ENCODE measurements at places on chromosomes 4 and X.

GRCh38 chr4:25361253-25361652, 15.8 kb upstream of the ANAPC4 start:
- no peak for DNase-seq

DNA sequence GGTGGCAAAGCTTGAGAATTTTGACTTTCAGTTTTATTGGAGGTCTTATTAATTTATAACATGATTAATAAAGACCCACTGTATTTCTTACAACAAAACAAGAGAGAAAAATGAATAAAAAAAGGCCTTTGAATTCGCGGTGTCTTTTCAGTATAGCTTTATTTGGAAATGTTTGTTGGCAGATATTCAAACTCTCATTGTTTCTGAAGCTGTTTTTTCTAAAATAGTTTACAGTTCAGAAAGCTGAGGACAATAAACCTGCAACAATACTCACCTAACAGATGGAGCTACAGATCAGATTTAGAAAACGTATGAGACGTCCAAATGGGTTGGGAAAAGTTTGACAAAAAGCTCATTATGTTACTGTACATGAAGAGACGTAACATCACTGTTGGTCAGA, 2.4 kb upstream of the SPARCL1 start:
- no peak for DNase-seq

GRCh38 chrX:132737743-132738142, 220.7 kb downstream of the HS6ST2 start:
- DNase-seq, result no peak

GRCh38 chr4:21893136-21893535, 55.4 kb downstream of the KCNIP4 start:
- DNase-seq, result no peak

GRCh38 chrX:121307449-121307848, 260.0 kb downstream of the GLUD2 start:
- DNase-seq, result no peak

DNA sequence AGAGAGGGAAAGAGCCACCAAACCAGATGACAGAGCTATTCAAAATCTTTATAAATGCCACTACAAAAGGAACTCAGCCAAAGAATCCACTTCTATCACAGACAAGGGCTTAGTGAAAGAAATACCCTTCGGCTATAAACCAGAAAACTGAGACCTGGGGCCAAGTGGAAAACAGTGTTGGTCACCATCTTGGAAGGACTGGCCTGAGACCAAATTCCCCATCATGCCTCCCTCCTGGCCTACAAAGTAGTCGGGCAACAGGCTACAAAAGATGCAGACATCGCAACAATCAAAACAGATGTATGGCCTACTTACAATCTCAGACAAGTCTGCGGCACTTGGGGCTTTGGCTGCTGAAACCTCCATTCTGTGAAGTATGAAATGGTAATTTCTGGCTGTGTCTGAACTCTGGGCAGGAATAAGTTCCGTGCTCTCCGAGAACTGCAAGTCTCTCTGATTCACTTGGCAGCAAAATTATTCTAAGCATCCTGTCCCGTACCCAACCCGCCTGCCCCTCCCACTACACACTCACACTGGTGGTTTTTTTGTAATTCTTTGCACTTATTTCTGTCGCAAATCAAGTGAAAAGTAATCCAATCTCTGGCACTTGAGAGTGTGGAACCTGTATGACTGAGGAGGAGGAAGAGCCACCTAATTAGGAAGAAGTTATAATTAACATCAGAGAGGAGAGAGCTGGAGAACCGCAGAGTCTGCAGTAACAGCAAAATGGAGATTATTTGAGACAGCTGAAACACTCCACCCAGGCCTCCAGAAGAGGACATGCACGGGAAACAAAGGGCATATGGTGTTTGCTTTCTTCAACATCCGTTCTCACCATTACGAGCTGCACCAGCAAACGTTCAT, 87.8 kb downstream of the SH3KBP1 start:
- peak; percentile 4 for DNase-seq

DNA sequence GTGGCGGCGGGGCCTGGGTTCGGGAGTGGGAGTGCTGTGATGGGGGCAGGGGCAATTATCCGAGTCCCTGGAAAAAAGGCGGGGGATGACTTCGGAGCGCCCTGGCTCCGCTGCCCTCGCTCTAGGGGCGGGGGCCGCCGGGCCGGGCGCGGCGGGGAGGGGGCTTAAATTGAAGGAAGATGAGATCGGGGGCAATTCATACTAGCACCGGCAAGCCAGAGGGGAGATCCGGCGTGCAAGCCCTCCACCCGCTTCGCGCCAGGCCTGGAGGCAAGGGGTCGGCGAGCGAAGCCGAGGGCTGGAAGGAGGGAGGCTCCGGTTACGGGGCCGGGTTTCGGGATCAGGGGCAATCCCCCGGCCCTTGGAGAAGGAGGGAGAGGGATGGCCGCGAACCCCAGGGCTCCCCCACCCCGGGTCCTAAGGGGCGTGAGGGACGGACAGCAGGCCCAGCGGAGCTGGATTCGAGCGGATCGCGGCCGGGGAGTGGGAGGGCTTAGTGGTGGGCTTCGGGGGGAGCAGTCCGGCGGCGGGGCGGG, 1.2 kb downstream of the BCORL1 start:
- peak; percentile 1 for DNase-seq

- DNase-seq, result no peak
Observed at GRCh38 chr4:52555356-52555716, 103.8 kb downstream of the USP46 start.

- peak; percentile 82 for DNase-seq
Observed at GRCh38 chrX:118495061-118495921, at the start of gene DOCK11. DOCK11 (plus strand) TSS chrX:118495815; CDS start chrX:118495972, 157 bp downstream.

GRCh38 chr4:139619644-139620043, 46.0 kb upstream of the MGST2 start:
- no peak for DNase-seq

DNA sequence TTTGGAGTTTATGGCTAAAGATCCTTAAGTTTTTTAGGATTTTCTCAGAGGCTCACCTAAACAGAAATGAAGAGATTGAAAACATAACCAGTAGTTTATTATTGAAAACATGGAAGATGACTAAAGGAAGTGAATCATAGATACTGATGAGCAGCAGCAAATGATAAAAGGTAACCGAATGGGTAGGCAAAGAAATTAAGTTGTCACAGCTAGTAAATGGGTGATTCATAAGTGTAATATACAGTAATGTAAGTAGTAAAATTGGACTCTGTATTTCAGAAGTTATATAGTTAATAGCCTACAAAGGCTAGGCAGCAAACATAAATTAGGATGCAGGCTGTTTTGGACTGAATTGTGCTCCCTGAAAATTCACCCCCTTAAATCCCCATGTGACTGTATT, 59.0 kb upstream of the ADGRA3 start:
- DNase-seq, result no peak

- DNase-seq, result no peak
Observed at GRCh38 chrX:122272011-122272410, 912.1 kb upstream of the GRIA3 start.

- DNase-seq, result no peak
Observed at GRCh38 chr4:9849538-9849920, 68.1 kb downstream of the DRD5 start.

- no peak for DNase-seq
Observed at GRCh38 chr4:3791910-3792542, 25.8 kb downstream of the ADRA2C start.

GRCh38 chr4:181870326-181870725, 372.9 kb upstream of the TENM3 start:
- no peak for DNase-seq

DNA sequence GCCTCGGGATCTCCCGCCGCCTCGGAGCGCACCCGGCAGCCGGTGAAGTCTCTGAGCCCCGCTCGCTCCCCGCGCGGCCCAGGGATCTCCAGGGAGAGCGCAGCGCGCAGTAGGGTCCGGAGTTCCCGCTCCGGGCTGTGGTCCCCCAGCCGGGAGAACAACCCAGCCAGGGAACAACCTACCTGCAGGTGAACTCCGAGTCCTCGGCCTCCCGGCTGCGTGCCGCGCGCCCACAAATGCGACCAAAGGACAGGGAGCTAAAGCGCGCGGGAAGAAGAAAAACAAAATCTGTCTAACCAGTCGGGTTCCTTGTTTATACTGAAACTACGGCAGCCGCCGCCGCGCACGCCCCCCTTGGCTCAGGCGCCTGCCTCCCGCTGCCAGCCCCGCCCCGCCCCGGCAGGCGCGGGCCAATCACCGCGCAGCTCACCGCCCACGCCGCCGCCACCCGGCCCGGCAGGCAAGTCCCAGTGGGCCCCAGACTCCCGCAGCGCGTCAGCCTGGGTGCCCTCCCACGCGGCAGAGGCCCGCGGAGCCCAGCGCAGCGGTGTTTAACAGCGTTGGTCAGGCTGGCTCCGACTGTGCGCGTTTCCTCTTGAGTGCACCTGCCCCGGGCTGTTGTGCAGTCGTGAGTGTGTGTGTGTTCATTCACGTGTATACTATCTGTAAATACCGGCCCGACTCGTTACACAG, at the start of gene RASGEF1B:
Gene RASGEF1B (minus strand): TSS at position 320 of the 693 bp plus-strand sequence. CDS start 12,399 bp downstream, outside the sequence.
- DNase-seq, result peak; percentile 95

- DNase-seq, result no peak
Observed at GRCh38 chr4:18938343-18939099, 917.0 kb upstream of the LCORL start.

- no peak for DNase-seq
Observed at GRCh38 chr4:120916937-120917336, 5.6 kb downstream of the PRDM5 start.

DNA sequence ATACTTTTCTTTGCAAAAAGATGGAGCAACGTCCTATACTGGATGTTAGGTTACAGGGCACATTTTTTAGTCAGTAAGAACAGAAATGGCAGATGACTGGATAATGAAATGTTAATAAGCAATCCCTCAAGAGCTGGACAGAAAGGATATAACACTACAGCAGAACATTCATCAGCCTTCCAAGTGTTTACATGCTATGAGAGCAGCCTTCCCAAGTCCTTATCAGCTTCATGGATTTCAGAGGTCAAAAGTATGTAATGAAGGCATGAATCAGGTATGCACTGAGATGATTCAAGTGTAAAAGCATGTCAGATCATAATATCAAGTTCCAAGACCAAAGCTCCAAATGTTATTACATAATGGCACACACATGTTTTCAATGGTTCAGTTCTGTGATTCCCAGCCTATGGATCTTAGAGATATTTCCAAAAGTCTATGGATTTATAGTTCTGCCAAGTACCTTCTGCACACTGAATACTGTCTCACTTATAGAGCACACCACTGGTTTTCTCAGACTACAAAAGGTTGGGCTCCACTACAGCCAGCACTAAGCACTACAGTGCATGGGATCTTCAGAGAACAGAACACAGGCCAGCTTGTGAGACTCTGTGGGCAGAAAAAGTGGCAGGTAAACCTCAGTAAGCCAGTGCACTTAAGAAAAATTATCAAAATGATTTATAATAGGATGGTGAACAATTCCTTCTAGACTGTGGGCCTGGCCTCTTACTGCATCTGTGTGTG, 49.2 kb downstream of the GPC4 start:
- no peak for DNase-seq

- DNase-seq, result no peak
Observed at GRCh38 chr4:38099908-38100407, 139.8 kb downstream of the PTTG2 start.

GRCh38 chr4:107721436-107722100, 1.5 kb upstream of the PAPSS1 start:
- DNase-seq, result no peak

Measured in Ammon's horn (tissue), 1 donor.